ENCODE measurements at places on chromosomes 3 and 15. TPM values are rescaled to one million over a fixed set of nuclear protein-coding genes. Genes with fewer than 3 reads are reported as not detected.

Gene SLC9A9
- 66.3 TPM for total RNA-seq

Gene FOXL2NB
- not detected for total RNA-seq

Gene PDZRN3
- total RNA-seq = 20.7 TPM

Gene PRSS50
- 2.2 TPM for total RNA-seq

- no peaks in the 10 kb centered on the region for H3K27me3 ChIP-seq
- no peak for DNase-seq
- no peak overlapping the region for H3K4me3 ChIP-seq
- no peaks in the 10 kb centered on the region for H3K36me3 ChIP-seq
- no peak overlapping the region for H3K27ac ChIP-seq
These were observed 216.0 kb upstream of the ZBTB20 start for GRCh38 chr3:115363071-115363470.

GRCh38 chr3:26229801-26230200 lies 392.8 kb upstream of the LRRC3B start:
- no peaks in the 10 kb centered on the region for H3K27me3 ChIP-seq
- no peaks in the 10 kb centered on the region for H3K36me3 ChIP-seq
- H3K4me3 ChIP-seq = no peak overlapping the region
- no peak overlapping the region for H3K27ac ChIP-seq
- DNase-seq = no peak

GRCh38 chr3:184031187-184031792 lies at the start of gene HTR3D:
Gene HTR3D, plus strand, starts transcription at chr3:184031742. Its CDS starts 0 bp downstream, at chr3:184031742.
- no peak within 1 kb of the TSS for H3K27ac ChIP-seq
- H3K4me1 ChIP-seq = no peaks in the 10 kb centered on the region
- no peak within 1 kb of the TSS for H3K4me3 ChIP-seq
- no peaks in the 10 kb centered on the region for H3K36me3 ChIP-seq
- no peaks in the 10 kb centered on the region for H3K27me3 ChIP-seq

- no peak overlapping the region for H3K4me3 ChIP-seq
- H3K36me3 ChIP-seq = no peaks in the 10 kb centered on the region
- H3K4me1 ChIP-seq = no peaks in the 10 kb centered on the region
- no peak overlapping the region for H3K27ac ChIP-seq
These were observed 457.5 kb upstream of the ALCAM start for GRCh38 chr3:104909198-104909597.

DNA sequence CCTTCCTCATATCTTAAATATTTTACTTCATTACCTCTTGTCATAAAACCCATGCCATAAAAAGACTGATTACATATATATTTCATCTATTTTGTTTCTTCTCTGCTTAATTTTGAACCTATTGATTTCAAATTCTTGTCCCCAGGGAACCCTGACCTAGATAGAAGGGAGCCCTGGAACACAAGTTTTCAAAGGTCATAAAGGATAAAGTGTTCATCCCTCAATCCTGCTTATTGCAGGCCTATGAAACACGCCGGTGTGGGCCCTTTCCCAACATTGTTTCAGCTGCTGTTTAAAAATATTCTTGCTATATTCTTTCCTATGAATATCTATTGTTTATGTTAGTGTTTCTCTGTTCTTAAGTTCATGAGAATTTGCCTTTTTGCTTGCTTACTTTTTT lies 1389.5 kb upstream of the GBE1 start:
- H3K36me3 ChIP-seq = no peaks in the 10 kb centered on the region
- no peak overlapping the region for H3K27ac ChIP-seq
- no peaks in the 10 kb centered on the region for H3K27me3 ChIP-seq
- no peak for DNase-seq
- H3K4me1 ChIP-seq = no peaks in the 10 kb centered on the region

DNA sequence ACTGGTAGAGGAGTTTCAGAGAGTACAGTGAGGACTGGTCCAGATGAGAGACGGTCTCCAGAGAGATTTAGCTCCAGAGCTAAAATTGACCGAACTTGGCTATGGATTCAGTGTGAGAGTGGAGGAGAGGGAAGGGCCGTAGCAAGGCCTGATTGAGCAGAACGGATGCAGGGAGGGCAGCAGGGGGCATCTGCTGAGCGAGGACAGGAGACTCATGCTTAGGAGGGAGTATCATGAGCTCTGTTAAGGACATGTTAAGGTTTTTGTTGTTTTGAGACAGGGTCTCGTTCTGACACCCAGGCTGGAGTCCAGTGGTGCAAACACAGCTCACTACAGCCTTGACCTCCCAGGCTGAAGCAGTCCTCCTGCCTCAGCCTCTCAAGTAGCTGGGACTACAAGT lies 7.7 kb upstream of the LMAN1L start:
- H3K36me3 ChIP-seq = peaks cover 35% of the 10 kb centered on the region
- peaks cover 1% of the 10 kb centered on the region for H3K4me1 ChIP-seq
- DNase-seq = no peak
- H3K27me3 ChIP-seq = no peaks in the 10 kb centered on the region
- no peak overlapping the region for H3K27ac ChIP-seq

- H3K4me3 ChIP-seq = no peak overlapping the region
- no peaks in the 10 kb centered on the region for H3K36me3 ChIP-seq
- H3K27me3 ChIP-seq = no peaks in the 10 kb centered on the region
- no peak for DNase-seq
- H3K27ac ChIP-seq = no peak overlapping the region
These were observed 10.7 kb upstream of the MYO5C start for GRCh38 chr15:52306270-52306669.

- no peaks in the 10 kb centered on the region for H3K27me3 ChIP-seq
- H3K4me3 ChIP-seq = no peak overlapping the region
- peak; percentile 35 for DNase-seq
These were observed 121.7 kb downstream of the CBLB start for GRCh38 chr3:105747060-105747541.

DNA sequence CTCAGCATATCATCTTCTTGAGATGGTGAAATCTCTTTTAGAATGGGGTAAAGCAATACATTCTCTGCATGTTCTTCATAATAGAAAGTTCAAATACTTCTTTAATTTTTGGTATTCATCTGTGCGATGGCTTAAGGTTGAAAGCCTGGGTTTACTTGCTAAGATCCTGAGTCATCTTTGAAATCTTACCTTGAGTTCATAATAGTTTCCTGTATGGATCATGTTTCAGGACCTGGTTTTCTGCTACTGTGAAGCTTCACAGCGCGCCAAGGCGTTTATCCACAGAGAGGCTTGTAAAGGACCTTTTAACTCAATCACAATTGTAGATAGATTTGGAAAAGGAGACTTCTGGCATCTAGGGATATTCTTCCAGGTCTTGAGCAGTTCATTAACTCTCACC lies 39.0 kb downstream of the MED12L start:
- no peaks in the 10 kb centered on the region for H3K27me3 ChIP-seq
- H3K36me3 ChIP-seq = no peaks in the 10 kb centered on the region
- no peaks in the 10 kb centered on the region for H3K4me1 ChIP-seq
- H3K27ac ChIP-seq = no peak overlapping the region
- no peak for DNase-seq
- no peak overlapping the region for H3K4me3 ChIP-seq

GRCh38 chr3:189324538-189325138 lies 152.9 kb downstream of the TPRG1 start:
- no peak overlapping the region for H3K4me3 ChIP-seq
- H3K36me3 ChIP-seq = no peaks in the 10 kb centered on the region
- no peaks in the 10 kb centered on the region for H3K27me3 ChIP-seq
- peaks cover 18% of the 10 kb centered on the region for H3K4me1 ChIP-seq
- DNase-seq = peak; percentile 62
- H3K27ac ChIP-seq = no peak overlapping the region

All from lung (tissue), 17 donors.